Uterus (tissue), 4 donors: ENCODE measurements at places on chromosomes 11 and 22. TPM values are rescaled to one million over a fixed set of nuclear protein-coding genes. Genes with fewer than 3 reads are reported as not detected.

Gene NRIP3
- total RNA-seq = 3.3 TPM

Gene GAB2
- total RNA-seq = 25.4 TPM

Gene CD3D
- total RNA-seq = not detected

Gene SOX6
- 0.29 TPM for total RNA-seq

DNA sequence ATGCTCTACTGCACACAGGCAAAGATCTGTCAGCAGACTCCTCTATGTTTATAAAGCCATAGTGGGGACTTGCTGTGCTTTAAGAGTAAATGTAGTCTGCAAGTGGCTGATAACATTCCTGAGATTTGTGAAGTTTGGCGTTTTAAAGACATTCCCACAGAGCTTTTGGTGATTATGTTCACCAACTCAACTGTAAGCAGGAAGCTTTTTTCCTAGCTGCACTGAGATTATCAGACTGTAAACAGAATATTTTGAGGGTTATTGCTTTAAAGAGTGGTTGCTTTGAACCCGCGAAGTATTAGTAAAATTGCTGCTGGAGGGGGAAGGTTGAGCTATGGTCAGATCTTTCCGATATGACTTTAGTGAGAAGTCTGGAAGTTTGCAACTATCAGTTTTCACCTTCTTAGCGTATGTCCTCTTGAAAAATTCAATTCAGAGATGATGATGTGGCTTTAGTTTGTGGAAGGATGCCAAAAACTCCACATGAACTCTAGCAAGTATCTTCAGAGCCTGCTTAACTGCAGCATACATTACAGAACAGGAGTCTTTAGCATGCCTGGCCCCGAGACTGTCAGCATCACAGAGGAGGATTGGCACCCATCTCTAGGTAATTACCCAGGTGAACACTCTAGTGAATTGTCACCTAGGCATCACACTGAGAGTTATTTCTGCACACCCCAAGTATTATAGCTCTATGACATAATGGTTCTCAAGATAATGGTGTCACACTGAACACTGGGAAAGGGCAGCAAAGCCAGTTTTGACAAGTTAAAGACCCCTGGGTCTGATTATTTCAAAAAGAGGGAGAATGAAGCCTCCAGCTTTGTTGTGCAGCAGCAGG is 89.9 kb downstream of the MTNR1B start:
- DNase-seq = no peak
- no peaks in the 10 kb centered on the region for H3K4me1 ChIP-seq

- H3K27ac ChIP-seq = peak overlapping the region; percentile 89
- no peaks in the 10 kb centered on the region for H3K4me1 ChIP-seq
- H3K27me3 ChIP-seq = no peaks in the 10 kb centered on the region
- DNase-seq = no peak
Measured at GRCh38 chr11:74171630-74171968, 510 bp downstream of the PPME1 start.

- DNase-seq = no peak
- no peak overlapping the region for H3K27ac ChIP-seq
- H3K4me1 ChIP-seq = no peaks in the 10 kb centered on the region
- H3K27me3 ChIP-seq = no peaks in the 10 kb centered on the region
- no peaks in the 10 kb centered on the region for H3K36me3 ChIP-seq
Measured at GRCh38 chr11:93034723-93035039, 65.2 kb downstream of the MTNR1B start.

- H3K4me1 ChIP-seq = no peaks in the 10 kb centered on the region
- H3K4me3 ChIP-seq = no peak overlapping the region
- H3K27ac ChIP-seq = no peak overlapping the region
- H3K27me3 ChIP-seq = no peaks in the 10 kb centered on the region
- no peak for DNase-seq
Measured at GRCh38 chr22:20176421-20177085, 25.7 kb upstream of the CCDC188 start.

DNA sequence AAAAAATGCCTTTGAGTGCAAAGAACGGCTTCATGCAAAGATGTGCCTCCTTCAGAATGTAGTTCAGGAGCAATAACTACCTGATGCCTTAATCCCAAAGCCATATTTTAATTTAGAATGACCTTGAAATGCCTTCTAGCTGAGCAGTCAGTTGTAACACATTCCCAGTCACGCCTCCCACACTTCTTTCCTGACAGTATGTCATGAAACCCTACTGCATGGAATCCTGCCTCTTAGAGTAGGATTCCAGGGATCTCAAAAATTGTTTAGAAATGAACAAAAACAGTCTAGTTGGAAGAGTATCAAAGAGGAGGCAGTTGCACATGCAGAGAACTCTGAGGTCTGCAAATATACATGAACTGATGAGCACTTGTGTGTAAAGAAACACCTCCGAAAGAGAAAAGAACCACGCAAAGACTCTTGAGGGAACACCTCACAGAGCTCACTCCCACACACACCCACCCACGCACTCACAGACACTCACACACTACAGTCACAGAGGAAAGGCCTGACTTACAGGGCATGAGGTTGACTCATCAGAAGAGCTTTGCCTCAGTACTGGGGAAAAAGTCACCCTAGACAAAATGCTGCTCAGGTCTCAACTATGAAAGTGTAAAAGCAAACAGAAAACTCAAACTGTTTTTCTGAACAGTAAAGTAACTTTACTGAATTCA is 77.4 kb downstream of the GGTLC2 start:
- no peak overlapping the region for H3K27ac ChIP-seq
- H3K27me3 ChIP-seq = no peaks in the 10 kb centered on the region
- no peaks in the 10 kb centered on the region for H3K36me3 ChIP-seq
- no peak for DNase-seq
- H3K4me1 ChIP-seq = no peaks in the 10 kb centered on the region
- no peak overlapping the region for H3K4me3 ChIP-seq

GRCh38 chr11:530960-531831 is 4.2 kb downstream of the HRAS start:
- peaks cover 9% of the 10 kb centered on the region for H3K4me1 ChIP-seq
- no peak overlapping the region for H3K4me3 ChIP-seq
- no peaks in the 10 kb centered on the region for H3K36me3 ChIP-seq

DNA sequence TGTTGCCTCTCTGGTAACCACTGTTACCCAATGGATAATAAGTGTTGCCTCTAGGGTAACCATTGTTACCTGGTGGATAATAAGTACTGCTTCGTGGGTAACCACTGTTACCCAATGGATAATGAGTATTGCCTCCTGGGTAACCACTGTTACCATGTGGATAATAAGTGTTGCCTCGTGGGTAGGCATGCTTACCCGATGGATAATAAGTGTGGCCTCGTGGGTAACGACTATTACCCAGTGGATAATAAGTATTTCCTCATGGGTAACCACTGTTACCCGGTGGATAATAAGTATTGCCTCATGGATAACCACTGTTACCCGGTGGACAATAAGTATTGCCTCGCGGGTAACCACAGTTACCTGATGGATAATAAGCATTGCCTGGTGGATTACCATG is 13.8 kb upstream of the NXPE4 start:
- DNase-seq = no peak
- no peaks in the 10 kb centered on the region for H3K4me1 ChIP-seq
- no peak overlapping the region for H3K4me3 ChIP-seq

GRCh38 chr11:45157247-45158209 is 11.1 kb downstream of the PRDM11 start:
- no peak overlapping the region for H3K4me3 ChIP-seq
- DNase-seq = no peak
- H3K27me3 ChIP-seq = no peaks in the 10 kb centered on the region
- H3K4me1 ChIP-seq = peaks cover 8% of the 10 kb centered on the region

GRCh38 chr11:121538054-121538453 is 85.3 kb upstream of the SORL1-AS1 start:
- no peak overlapping the region for H3K4me3 ChIP-seq
- DNase-seq = no peak
- no peaks in the 10 kb centered on the region for H3K36me3 ChIP-seq

- H3K36me3 ChIP-seq = no peaks in the 10 kb centered on the region
- DNase-seq = no peak
- no peak overlapping the region for H3K27ac ChIP-seq
- no peak overlapping the region for H3K4me3 ChIP-seq
- no peaks in the 10 kb centered on the region for H3K4me1 ChIP-seq
Measured at GRCh38 chr22:37925330-37925729, 19.2 kb downstream of the MICALL1 start.

- H3K36me3 ChIP-seq = no peaks in the 10 kb centered on the region
- no peak overlapping the region for H3K27ac ChIP-seq
- DNase-seq = no peak
- no peaks in the 10 kb centered on the region for H3K4me1 ChIP-seq
- H3K27me3 ChIP-seq = no peaks in the 10 kb centered on the region
- H3K4me3 ChIP-seq = no peak overlapping the region
Measured at GRCh38 chr11:110526323-110526722, 96.6 kb downstream of the FDX1 start.

GRCh38 chr22:24518771-24519485 is 23.8 kb downstream of the UPB1 start:
- no peaks in the 10 kb centered on the region for H3K4me1 ChIP-seq
- H3K4me3 ChIP-seq = no peak overlapping the region
- H3K27me3 ChIP-seq = no peaks in the 10 kb centered on the region
- H3K27ac ChIP-seq = no peak overlapping the region
- DNase-seq = no peak

GRCh38 chr11:87033561-87033960 is 4.2 kb upstream of the TMEM135 start:
- no peaks in the 10 kb centered on the region for H3K27me3 ChIP-seq
- no peaks in the 10 kb centered on the region for H3K36me3 ChIP-seq
- DNase-seq = no peak
- no peaks in the 10 kb centered on the region for H3K4me1 ChIP-seq

- H3K4me1 ChIP-seq = no peaks in the 10 kb centered on the region
- H3K27me3 ChIP-seq = no peaks in the 10 kb centered on the region
- H3K27ac ChIP-seq = no peak overlapping the region
- H3K4me3 ChIP-seq = no peak overlapping the region
Measured at GRCh38 chr11:2271327-2272227, 1.2 kb upstream of the ASCL2 start.

- H3K36me3 ChIP-seq = no peaks in the 10 kb centered on the region
- no peak for DNase-seq
- peak overlapping the region; percentile 93 for H3K27ac ChIP-seq
- no peak overlapping the region for H3K4me3 ChIP-seq
Measured at GRCh38 chr22:31343235-31344191, 2.6 kb downstream of the PATZ1 start.
